ENCODE measurements at places on chromosomes 7 and 10. TPM values are rescaled to one million over a fixed set of nuclear protein-coding genes. Genes with fewer than 3 reads are reported as not detected.

DNA sequence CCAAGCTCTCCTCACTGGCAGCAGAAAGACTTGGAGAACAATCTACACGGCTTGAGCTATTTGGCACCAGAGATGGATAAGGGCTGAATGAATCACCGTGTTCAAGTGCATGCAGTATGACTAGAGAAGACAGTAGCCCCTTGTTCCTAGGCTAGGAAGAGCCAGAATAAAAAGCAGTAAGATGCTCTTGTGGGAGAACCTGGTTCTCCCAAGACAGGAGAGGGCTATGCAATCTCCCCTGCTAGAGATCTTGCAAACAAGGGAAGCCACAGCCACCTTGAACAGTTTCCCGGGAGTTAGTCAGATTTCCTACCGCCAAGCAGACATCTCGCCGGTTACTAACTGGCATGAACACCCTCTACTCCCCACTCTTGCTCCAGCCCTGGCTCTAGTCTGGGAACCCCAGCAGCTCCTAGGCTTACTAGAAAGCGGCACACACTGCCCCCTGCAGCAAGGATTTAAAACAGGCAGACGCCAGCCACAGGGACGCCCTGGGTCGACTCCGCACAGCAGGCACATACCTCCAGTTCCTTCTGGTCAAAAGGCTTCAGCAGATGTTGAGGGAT lies 107.3 kb downstream of the SMURF1 start:
- peaks cover 8% of the 10 kb centered on the region for H3K36me3 ChIP-seq
- H3K27ac ChIP-seq, result no peak overlapping the region
- no peaks in the 10 kb centered on the region for H3K27me3 ChIP-seq
- DNase-seq, result no peak
- no peaks in the 10 kb centered on the region for H3K4me1 ChIP-seq

GRCh38 chr10:77835669-77836086 lies 90.9 kb downstream of the DLG5 start:
- peak overlapping the region; percentile 80 for H3K27ac ChIP-seq
- peaks cover 24% of the 10 kb centered on the region for H3K4me1 ChIP-seq
- no peak overlapping the region for H3K4me3 ChIP-seq
- DNase-seq, result no peak

- no peaks in the 10 kb centered on the region for H3K27me3 ChIP-seq
- no peak overlapping the region for H3K4me3 ChIP-seq
- no peaks in the 10 kb centered on the region for H3K4me1 ChIP-seq
- no peaks in the 10 kb centered on the region for H3K36me3 ChIP-seq
- H3K27ac ChIP-seq, result no peak overlapping the region
- no peak for DNase-seq
Measured at GRCh38 chr10:86699991-86700840, 31.9 kb downstream of the LDB3 start.

DNA sequence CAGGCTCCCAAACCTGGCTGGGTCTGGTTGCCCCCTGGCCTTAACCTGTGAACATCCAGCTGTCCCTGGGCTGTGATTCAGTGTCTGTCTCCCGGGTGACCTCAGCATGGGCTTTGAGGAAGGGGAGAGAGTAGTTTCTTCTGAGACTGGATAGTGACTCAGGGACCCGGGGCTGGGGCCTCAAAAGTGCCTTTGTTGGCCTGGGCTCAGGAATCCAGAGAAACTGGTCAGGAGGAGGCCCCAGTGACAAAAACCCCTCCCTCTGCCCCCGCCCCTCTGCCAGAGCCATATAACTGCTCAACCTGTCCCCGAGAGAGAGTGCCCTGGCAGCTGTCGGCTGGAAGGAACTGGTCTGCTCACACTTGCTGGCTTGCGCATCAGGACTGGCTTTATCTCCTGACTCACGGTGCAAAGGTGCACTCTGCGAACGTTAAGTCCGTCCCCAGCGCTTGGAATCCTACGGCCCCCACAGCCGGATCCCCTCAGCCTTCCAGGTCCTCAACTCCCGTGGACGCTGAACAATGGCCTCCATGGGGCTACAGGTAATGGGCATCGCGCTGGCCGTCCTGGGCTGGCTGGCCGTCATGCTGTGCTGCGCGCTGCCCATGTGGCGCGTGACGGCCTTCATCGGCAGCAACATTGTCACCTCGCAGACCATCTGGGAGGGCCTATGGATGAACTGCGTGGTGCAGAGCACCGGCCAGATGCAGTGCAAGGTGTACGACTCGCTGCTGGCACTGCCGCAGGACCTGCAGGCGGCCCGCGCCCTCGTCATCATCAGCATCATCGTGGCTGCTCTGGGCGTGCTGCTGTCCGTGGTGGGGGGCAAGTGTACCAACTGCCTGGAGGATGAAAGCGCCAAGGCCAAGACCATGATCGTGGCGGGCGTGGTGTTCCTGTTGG lies at the start of gene CLDN4:
Gene CLDN4, plus strand, starts transcription at position 316 of the 903 bp plus-strand sequence. Its CDS starts 206 bp downstream, at position 522.
- H3K27me3 ChIP-seq, result peaks cover 27% of the 10 kb centered on the region
- H3K27ac ChIP-seq, result no peak within 1 kb of the TSS
- H3K36me3 ChIP-seq, result no peaks in the 10 kb centered on the region
- no peak for DNase-seq
- no peak within 1 kb of the TSS for H3K4me3 ChIP-seq

- H3K27ac ChIP-seq, result peak overlapping the region; percentile 100
- H3K27me3 ChIP-seq, result no peaks in the 10 kb centered on the region
- H3K4me3 ChIP-seq, result peak overlapping the region; percentile 99
- H3K36me3 ChIP-seq, result peaks cover 25% of the 10 kb centered on the region
Measured at GRCh38 chr10:17644485-17644943, 563 bp downstream of the STAM start.

GRCh38 chr7:20440472-20441105 lies 109.9 kb downstream of the ITGB8 start:
- no peak overlapping the region for H3K4me3 ChIP-seq
- DNase-seq, result peak; percentile 15
- H3K4me1 ChIP-seq, result no peaks in the 10 kb centered on the region
- no peaks in the 10 kb centered on the region for H3K27me3 ChIP-seq
- no peak overlapping the region for H3K27ac ChIP-seq
- no peaks in the 10 kb centered on the region for H3K36me3 ChIP-seq

- H3K36me3 ChIP-seq, result no peaks in the 10 kb centered on the region
- no peaks in the 10 kb centered on the region for H3K27me3 ChIP-seq
- H3K4me1 ChIP-seq, result no peaks in the 10 kb centered on the region
- no peak for DNase-seq
Measured at GRCh38 chr10:71038921-71039320, 150.6 kb upstream of the PCBD1 start.

GRCh38 chr7:79984210-79984609 lies 150.4 kb upstream of the GNAI1 start:
- H3K4me3 ChIP-seq, result no peak overlapping the region
- H3K27ac ChIP-seq, result no peak overlapping the region
- DNase-seq, result no peak
- H3K36me3 ChIP-seq, result no peaks in the 10 kb centered on the region

GRCh38 chr7:151381348-151382078 lies 28.3 kb downstream of the WDR86 start:
- no peaks in the 10 kb centered on the region for H3K4me1 ChIP-seq
- H3K27ac ChIP-seq, result no peak overlapping the region
- peaks cover 25% of the 10 kb centered on the region for H3K27me3 ChIP-seq
- H3K36me3 ChIP-seq, result no peaks in the 10 kb centered on the region

GRCh38 chr10:101617102-101617823 lies 29.1 kb downstream of the DPCD start:
- H3K27ac ChIP-seq, result no peak overlapping the region
- DNase-seq, result no peak
- H3K4me1 ChIP-seq, result no peaks in the 10 kb centered on the region

- H3K4me1 ChIP-seq, result no peaks in the 10 kb centered on the region
- H3K36me3 ChIP-seq, result peaks cover 2% of the 10 kb centered on the region
- no peak overlapping the region for H3K4me3 ChIP-seq
Measured at GRCh38 chr10:12907656-12908055, 93.9 kb downstream of the CCDC3 start.

DNA sequence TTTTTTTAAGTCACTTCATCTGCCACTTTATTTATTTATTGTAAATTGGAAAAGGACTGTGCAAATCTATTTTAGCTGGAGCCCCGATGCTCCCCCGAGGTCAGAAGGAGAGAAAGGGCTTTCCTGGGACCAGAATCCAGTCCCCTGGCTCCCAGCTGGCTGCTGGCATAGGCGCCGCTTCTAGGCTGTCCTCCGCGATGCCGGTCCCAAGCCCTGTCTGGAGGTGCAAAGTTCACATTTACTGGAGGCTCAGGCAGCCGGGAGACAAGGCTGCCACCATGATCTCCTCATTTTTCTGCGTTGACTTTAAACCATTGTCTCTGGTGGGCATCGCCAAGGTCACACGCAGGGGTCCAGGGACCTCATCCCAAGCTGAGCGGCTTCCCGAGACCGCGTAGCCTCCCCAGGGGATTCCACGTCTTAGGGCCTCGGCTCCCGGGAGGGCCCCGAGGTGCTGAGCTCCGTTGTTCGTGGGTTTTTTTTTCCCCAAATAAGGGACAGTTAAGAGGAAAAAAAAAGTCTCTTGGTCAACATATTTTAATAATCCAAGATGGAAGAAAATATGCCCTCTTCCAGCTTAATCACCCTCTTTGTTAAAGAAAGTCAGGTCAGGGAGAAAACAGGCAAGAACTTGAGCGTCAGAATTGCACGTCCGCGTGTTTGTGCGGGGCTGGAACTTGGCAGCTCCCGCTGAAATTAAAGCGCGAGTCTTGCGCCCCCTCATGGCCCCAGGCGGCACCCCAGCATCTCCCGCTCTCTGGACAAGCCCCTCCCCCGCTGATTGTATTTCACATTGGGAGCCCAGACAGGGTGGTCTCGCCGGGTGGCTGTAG lies 11.9 kb downstream of the RGR start:
- peaks cover 8% of the 10 kb centered on the region for H3K4me1 ChIP-seq
- peaks cover 13% of the 10 kb centered on the region for H3K27me3 ChIP-seq
- no peak overlapping the region for H3K27ac ChIP-seq
- H3K4me3 ChIP-seq, result no peak overlapping the region
- H3K36me3 ChIP-seq, result no peaks in the 10 kb centered on the region

DNA sequence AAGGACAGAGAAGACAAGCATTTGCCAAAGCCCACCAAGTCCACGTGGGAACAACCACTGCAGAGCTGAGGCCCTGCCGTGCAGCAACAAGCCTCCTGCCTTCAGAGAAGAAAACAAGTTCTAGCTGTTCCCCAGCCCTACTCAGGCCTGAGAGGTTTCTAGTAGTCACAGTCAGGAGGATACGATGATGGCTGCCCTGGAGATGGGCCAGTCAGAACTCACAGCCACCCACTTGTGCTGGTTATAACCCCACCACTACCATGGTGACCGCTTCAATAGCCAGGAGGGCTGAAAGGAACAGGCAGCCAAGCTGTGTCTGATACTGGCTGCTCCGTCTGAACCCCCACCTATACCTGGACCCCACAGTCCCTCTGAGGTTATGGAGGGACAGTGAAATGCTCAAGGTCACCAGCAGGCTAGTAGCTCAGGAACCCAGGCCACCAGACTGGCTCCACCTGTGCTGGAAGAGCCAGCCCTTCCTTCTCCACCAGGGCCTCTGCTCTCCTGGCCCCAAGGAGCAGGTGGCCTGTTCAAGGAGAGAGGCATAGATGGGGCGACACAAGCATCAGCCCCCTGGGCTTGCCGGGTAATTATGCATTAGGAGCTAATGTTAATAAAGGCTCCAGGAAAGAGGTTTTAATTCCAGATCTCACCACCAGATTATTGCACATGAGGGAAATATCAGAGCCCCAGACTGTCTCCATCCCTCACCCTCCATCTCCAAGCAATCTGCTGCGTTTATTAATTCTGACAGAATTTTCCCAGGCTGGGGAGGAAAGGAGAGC lies 125.8 kb upstream of the PCBD1 start:
- no peak overlapping the region for H3K4me3 ChIP-seq
- H3K27ac ChIP-seq, result no peak overlapping the region
- no peak for DNase-seq
- H3K36me3 ChIP-seq, result no peaks in the 10 kb centered on the region
- H3K4me1 ChIP-seq, result peaks cover 4% of the 10 kb centered on the region
- H3K27me3 ChIP-seq, result peaks cover 7% of the 10 kb centered on the region

- H3K4me1 ChIP-seq, result no peaks in the 10 kb centered on the region
- H3K27ac ChIP-seq, result no peak overlapping the region
- H3K36me3 ChIP-seq, result no peaks in the 10 kb centered on the region
- H3K27me3 ChIP-seq, result peaks cover 7% of the 10 kb centered on the region
- H3K4me3 ChIP-seq, result no peak overlapping the region
Measured at GRCh38 chr7:107953265-107953923, 49.6 kb downstream of the LAMB1 start.

- peaks cover 68% of the 10 kb centered on the region for H3K4me1 ChIP-seq
- no peak for DNase-seq
- H3K36me3 ChIP-seq, result peaks cover 2% of the 10 kb centered on the region
- H3K27me3 ChIP-seq, result no peaks in the 10 kb centered on the region
Measured at GRCh38 chr7:50216626-50217025, 87.9 kb upstream of the IKZF1 start.

- no peak overlapping the region for H3K27ac ChIP-seq
- no peaks in the 10 kb centered on the region for H3K27me3 ChIP-seq
- DNase-seq, result no peak
- no peaks in the 10 kb centered on the region for H3K36me3 ChIP-seq
- no peak overlapping the region for H3K4me3 ChIP-seq
Measured at GRCh38 chr10:114681542-114681941, 23.5 kb upstream of the ABLIM1 start.

- H3K4me1 ChIP-seq, result peaks cover 22% of the 10 kb centered on the region
- H3K27me3 ChIP-seq, result no peaks in the 10 kb centered on the region
- no peaks in the 10 kb centered on the region for H3K36me3 ChIP-seq
Measured at GRCh38 chr7:12728192-12728538, 40.7 kb downstream of the ARL4A start.

DNA sequence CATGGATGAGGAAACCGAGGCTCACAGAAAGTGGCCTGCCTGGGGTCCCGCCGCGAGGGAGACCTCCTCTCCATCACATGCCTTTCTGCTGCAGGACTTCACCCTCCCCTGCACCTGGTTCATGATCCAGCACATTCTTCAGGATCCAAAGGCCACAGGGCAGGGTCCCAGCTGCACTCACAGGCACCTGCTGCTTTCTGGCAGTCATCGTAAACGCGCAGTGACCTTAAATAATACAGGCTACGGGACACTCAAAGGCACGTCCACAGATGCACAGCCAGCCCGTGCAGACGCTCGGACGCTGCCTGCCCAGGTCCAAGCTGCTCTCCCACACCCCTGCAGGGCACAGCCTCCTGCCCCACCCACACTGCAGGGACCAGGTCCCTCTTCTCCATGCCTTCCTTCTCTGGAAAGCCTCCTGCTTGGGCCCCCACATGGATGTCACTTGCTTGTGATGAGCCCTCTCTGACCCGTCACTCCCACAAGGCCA lies 49.9 kb downstream of the CALML3 start:
- H3K27me3 ChIP-seq, result no peaks in the 10 kb centered on the region
- no peaks in the 10 kb centered on the region for H3K36me3 ChIP-seq
- no peak for DNase-seq
- no peaks in the 10 kb centered on the region for H3K4me1 ChIP-seq
- no peak overlapping the region for H3K27ac ChIP-seq

The MKI67 gene
- 217 TPM for total RNA-seq

The PKD2L1 gene
- 0.30 TPM for total RNA-seq

The NODAL gene
- total RNA-seq, result not detected

The COL26A1 gene
- 0.22 TPM for total RNA-seq

The ABCA13 gene
- total RNA-seq, result not detected

The NKX1-2 gene
- not detected for total RNA-seq

All from activated T-cell treated with anti-CD3 and anti-CD28 coated beads, Interleukin-2, amount 50 U/mL, for 72 hours (primary cell).